ENCODE measurements at places on chromosomes 6 and 20.

GRCh38 chr6:7140631-7141378 is 33.0 kb downstream of the RREB1 start:
- peak; percentile 76 for DNase-seq

DNA sequence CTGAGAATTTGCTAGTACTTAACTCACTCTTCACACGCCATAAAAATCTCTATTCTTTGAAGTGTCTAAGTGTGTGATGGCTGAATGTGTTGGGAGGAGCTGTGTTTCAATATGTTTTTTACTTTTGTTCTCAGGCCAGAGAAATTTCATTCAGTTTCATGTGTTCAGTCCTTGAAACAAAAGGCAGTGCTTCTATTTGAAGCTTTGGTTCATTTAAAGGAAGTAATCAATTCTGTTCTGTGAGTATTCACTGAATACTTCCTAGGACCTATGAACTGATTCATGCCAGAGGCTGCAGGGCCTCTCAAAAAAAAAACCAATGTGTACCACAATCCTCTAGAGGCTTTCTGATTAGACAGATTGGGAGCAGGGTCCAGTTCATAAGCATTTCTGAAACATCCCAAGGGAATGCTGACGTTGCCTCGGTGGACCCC is 12.4 kb upstream of the F13A1 start:
- no peak for DNase-seq

DNA sequence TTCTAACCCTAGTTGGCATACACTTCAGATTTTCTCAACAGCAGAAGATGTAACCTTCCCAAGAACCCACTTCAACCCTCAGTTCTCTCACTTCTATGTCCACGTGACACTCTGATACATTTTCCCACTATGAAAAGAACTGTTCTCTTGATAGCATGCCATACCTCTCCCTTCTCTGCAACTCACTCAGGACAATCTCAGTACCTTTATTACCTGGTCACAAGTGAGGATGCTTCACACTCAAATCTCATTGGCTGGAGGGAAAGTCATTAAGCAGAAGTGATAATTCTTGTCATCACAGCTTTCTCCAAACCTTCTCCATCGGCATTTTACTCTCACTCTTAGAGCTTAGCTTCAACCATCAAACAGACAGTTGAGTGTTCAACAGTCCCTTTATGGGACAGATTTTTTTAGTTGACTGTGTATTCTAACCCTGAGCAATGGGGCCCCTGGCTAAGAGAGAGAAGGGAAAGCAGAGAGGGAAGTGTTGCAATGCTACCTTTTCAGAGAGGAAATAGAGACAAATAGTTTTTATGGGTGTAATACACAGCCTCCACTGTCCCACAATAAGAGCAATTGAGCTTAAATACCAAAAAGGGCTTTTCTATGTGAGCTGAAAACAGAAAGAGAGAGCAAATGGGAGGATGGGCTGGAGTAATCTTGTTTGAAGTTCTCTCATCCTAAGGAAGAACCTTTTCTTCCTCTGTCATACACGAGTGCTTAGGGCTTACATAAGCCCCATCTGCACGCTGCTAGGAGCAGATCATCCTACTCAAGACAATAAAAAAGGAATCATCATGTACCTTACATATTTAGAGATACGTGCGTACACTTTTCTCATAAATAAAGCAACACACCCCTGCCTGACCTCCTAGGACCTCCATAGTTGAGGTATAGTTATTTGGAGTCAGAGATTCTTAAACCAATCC is 16.0 kb downstream of the HLA-DPA1 start:
- DNase-seq: no peak

- DNase-seq: no peak
These were observed 21.5 kb downstream of the GSTA3 start for GRCh38 chr6:52887910-52888524.

GRCh38 chr6:21971541-21971940 is 325.3 kb downstream of the PRL start:
- DNase-seq: no peak

DNA sequence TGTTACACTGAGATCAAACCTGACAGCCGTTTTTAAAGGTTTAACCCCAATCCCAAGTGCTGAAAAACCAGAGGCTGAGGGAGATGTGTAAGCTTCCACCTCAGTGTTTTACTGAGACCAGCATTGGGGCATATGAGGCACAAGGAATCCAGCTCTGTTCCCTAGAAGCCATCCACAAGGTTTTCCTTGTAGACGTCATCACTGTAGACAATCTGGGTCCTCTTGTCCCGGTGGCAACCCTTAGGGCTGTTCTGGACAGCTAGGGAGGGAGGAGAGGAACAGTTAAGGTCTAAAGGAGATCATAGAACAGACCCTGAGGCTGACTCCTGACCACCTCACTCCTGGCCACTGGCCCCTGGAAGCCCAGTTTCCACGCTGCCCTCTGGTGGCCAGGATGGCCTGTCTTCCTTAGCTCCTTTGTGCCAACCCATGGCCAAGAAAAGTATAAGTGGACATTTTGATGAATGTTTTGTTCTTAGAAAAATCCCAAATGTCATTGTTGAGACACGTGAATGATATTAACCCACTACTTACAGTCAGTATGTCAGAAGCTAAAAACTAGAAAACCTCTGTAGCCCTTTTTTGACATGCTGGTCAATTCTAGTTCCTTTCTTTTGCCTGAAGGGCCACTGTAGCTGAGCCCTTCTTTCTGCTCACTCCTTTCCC is 6.4 kb downstream of the CFB start:
- no peak for DNase-seq

GRCh38 chr6:8017705-8018104 is 46.5 kb downstream of the BLOC1S5 start:
- DNase-seq: no peak

GRCh38 chr20:2244523-2244922 is 51.3 kb upstream of the TGM3 start:
- no peak for DNase-seq

DNA sequence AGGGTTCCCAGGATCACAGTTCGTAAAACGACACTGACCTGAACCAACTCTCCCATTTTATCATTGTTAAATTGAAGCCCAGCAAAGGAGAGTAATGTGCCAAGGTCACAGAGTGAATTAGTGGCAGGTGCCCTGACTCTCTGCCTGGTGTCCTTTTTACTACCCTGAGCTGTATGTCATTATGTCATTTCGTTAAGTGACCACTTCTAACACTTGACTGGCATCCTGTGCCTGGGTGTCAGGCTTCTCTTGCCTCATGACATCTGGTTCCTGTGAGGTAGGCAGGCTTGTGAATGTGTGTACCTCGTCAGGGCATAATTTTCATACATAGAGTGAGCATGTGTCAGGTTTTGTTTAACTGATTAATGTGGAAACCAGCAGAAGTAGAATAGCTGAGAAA is 48.6 kb downstream of the RALY start:
- DNase-seq: no peak

DNA sequence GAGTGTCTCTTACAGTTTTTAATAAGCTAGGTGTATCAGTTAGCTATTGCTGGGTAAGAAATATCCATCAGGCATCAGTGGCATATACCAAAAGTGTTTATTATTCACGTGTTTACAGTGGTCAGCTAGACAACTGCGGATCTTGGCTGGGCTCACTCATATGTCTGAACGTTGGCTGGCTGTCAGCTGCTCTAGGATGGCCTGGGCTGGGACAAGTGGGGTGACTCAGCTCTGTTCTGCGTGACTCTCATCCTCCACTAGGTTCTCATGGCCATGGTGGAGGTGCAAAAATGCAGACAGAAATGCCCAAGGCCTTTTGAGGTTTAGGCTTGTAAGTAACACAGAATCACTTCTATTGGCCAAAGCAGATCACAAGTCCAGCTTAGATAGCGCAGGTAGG is 22.0 kb downstream of the ZNF341 start:
- DNase-seq: no peak

DNA sequence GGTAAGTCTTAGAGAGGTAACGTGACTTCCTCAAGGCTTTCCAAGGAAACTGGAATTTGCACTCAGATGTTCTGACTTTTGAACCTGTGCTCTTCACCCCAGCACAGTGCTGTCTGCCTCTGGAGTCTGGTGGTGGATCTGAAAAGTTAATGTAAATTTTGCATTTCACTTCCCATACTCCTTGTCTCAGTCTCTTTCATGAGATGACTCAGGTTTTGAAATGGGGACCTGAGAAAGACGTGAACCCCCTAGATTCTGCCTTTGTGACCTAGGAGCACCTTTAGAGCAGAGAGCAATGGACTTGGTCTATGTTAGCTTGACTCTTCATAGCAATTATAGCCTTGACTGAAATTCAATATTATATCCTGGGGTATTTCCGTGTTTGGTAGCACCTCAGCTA is 223.0 kb downstream of the QKI start:
- no peak for DNase-seq

- DNase-seq: no peak
These were observed 243.8 kb upstream of the PMEPA1 start for GRCh38 chr20:57953638-57954037.

- DNase-seq: no peak
These were observed 46.9 kb downstream of the OGFRL1 start for GRCh38 chr6:71335544-71335943.

DNA sequence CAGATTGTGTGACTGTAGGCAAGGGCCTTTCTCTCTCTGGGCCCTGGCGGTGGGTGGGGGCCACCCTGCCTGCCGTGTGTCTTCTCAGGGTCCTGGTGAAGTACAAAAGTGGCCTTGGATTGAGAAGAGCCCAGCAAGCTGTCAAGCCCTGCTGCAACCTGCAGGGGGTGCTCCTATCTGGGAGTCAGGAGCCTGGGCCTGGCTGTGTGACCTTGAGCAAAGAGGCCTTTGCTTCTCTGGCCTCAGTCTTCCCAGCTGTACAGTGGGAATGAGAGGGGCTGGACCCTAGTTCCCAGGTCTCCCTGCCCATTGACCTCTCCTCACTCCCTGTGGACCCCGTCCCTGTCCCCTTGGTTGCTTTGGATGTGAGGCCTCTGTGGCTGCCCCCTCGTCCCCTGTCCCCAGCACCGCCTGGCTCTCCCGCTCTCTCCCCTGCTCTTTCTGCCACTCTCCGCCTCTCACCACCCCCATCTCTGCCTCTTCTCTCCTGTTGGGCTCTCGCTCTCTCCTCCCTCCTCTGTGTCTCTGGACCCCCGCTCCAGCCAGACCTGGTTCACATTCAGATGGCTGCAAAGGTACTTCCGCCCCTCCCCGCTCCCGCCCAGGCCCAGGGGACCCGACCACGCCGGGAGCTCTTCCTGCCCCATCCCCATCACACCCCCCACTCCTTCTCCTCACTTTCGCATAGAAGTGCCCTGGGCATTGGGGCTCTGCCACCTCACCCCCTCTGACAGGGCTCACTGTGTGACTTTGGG is 46.7 kb downstream of the SRC start:
- DNase-seq: no peak

- no peak for DNase-seq
These were observed 65.0 kb upstream of the IFNGR1 start for GRCh38 chr6:137283940-137284810.

GRCh38 chr20:45358282-45359068 is 4.5 kb upstream of the SYS1 start:
- DNase-seq: no peak

- no peak for DNase-seq
These were observed 283.4 kb downstream of the TBC1D7 start for GRCh38 chr6:13044896-13045295.

- DNase-seq: peak; percentile 75
These were observed 3.5 kb upstream of the HIVEP1 start for GRCh38 chr6:12008366-12009179.

DNA sequence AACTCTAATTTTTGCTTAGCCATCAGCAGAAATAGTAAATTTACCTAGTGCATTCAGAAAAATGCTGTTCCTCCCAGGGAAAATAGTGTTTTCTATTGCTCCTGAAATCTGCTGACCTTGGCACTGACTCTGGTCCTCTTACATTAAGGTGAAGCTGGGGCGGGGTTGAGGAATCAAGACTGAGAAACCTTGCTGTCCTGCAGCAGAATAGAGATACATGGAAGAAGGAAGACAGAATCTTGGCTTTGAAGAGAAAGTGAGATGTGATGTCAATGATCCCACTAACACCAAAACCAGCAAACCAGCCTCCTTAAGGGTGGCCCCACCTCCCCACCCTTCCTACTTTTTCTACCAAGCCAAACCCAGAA is 840 bp upstream of the LY86 start:
- no peak for DNase-seq

GRCh38 chr6:159039885-159040258 is 4.9 kb downstream of the TAGAP start:
- DNase-seq: no peak

DNA sequence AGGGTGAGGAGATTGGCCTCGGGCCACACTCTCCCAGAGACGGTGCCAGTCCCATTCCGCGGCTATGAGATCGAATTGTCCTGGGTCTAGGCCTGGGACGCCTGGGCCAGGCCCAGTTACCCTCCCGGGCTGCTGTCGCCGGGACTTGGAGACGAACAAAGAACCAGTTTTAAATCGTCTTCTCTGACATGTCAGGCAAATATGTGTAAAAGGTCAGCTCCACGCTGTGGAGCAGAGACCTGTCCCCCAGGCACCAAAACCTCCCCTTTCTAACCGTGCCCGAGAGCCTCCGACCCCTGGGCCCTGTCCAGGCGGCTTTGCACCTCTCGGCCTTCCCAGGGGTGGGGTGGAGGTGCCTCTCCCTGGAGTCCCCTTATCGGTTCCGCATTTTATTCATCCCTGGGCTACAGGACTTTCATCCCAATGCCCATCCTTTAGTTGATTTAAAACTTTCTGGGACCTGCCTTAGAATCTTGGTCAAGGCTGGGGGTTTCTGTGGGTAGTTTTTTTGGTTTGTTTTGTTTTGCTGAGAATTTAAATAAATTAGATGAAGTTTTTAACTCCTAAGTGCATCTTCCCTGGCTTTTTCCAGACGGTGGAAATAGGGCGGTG is 5.8 kb upstream of the TFAP2A start:
- no peak for DNase-seq

DNA sequence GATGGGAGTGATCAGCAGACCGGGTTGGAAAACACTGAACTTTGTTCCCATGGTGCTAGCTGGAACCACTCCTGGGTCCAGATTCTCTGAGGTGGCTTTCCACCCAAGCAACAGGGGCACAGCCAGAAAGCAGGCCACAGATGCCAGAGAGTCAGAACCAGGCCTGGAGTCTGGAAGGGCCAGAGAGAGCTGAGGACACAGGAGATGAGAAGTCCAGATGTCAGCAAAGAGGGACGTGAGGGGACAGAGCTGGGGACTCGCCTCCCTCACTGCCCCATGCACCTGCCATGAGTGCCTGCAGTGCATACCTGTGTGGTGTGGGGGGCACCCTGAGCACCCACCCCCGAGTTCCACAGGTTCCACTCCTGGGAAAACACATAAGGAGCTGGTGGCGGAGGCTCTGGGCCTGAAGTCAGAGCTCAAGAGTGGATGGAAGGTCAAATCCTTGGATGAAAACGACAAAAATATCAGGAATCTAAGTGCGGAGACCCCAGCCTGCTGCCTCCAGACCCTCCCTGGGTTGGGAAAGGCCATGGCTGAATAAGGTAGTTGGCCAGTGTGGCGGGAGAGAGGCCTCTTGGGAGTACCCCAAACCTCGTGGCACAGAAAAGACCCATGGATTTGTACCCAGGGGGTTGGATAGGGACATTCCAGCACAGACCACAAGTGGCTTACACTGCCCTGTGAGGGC is 224.2 kb downstream of the SYNDIG1 start:
- no peak for DNase-seq

- DNase-seq: no peak
These were observed 955.2 kb upstream of the EYS start for GRCh38 chr6:66662196-66662595.

GRCh38 chr20:48098866-48099265 is 313.6 kb upstream of the SULF2 start:
- no peak for DNase-seq
